Central memory CD4-positive, alpha-beta T cell (primary cell): ENCODE measurements at places on chromosomes 2 and 18.

- DNase-seq, result no peak
Observed at GRCh38 chr18:32701313-32701712, 71.5 kb downstream of the KLHL14 start.

DNA sequence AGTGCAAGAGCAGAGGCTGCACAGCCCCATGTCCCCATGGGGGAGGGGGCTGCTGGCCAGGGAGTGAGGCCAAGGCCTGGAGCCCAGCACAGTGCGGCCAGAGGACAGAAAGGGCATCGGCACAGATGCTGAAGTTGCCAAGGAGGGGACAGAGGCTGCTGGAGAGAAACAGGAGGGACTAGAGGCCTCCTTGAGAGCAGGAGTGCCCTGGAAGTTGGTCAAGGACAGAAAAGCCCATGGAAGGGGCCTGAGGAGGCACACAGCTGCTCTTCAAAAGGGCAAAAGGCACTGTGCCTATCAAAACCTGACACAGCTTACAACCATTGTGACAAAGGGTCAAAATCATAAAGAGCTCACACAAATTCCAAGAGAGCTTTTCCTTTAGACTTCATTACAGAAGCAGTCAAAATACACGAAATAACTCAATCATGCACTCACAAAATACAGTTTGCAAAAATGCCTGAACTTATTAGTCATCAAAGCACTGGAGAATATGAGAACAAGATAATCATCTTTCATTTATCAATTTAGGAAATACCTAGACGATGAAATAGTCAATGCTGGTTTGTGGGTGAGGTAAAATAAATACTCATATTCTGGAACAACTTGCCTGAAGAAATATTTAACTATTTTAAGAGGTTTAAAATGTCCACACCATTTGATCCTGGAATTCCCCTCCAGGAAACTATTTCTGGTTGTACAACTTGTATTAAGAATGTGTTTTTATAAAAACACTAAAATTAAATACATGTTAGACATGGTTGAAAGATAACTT lies 79.6 kb downstream of the USP40 start:
- DNase-seq, result no peak

DNA sequence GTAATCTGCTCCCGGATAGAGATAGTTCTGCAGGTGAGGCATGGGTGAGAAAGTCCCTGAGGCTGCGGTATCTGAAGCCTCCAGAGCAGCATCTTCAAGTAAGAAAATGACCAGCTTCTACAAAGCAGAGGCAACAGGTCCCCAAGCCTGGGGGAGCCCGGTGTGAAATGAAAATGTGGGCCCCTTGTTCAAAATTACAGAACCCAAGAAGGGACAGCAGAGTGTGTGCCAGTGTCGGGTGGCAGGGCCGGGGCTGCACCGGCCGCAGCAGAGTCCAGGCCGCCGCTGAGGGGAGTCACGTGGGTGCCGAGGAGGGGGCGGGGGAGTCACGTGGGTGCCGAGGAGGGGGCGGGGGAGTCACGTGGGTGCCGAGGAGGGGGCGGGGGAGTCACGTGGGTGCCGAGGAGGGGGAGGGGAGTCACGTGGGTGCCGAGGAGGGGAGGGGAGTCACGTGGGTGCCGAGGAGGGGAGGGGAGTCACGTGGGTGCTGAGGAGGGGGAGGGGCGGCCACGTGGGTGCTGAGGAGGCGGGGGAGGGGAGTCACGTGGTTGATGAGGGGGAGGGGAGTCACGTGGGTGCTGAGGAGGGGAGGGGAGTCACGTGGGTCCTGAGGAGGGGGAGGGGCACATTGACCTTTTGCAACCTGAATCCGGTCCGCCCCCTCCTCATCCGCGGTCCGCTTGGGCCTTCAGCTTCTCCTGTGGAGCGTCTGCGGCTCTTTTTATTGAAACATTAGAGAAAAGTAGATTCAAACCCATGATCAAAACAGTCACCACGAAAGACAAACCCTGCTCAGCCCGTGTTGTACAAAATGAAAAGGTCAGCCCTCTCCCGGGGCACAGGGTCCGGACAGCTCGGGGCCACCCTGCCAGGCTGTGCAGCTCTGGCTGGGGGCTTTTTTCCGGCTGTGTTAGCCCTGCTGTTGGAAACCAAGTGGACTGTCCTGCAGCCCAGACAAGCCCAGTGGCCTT lies 10.4 kb downstream of the COLEC11 start:
- peak; percentile 43 for DNase-seq

GRCh38 chr2:209592106-209592505 lies 168.3 kb downstream of the MAP2 start:
- no peak for DNase-seq

GRCh38 chr2:109336296-109336695 lies 207.3 kb downstream of the SH3RF3 start:
- no peak for DNase-seq

- DNase-seq, result no peak
Observed at GRCh38 chr18:31197676-31198075, 35.0 kb upstream of the DSC1 start.

DNA sequence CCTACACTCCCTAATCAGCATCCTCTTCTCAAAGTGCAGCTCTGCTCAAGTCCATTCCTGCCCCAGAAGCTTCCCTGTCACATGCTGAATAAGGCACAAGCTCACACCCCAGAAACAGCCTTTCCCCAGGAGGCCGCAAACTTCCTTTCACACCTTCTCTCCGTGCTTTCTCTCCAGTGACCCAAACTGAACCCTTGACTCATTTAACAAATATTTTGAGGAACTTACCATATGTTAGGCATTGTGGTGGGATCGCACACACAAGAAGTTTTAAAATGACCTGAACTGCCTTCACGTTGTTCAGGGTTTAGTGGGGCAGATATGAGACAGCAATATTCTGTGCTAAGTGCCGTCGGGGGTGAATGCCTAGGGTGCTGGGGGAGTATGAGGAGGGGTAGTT lies 161.3 kb downstream of the INSIG2 start:
- DNase-seq, result no peak

GRCh38 chr2:29334706-29335105 lies 219.5 kb downstream of the CLIP4 start:
- no peak for DNase-seq
